ENCODE measurements at places on chromosomes 7 and 10.

DNA sequence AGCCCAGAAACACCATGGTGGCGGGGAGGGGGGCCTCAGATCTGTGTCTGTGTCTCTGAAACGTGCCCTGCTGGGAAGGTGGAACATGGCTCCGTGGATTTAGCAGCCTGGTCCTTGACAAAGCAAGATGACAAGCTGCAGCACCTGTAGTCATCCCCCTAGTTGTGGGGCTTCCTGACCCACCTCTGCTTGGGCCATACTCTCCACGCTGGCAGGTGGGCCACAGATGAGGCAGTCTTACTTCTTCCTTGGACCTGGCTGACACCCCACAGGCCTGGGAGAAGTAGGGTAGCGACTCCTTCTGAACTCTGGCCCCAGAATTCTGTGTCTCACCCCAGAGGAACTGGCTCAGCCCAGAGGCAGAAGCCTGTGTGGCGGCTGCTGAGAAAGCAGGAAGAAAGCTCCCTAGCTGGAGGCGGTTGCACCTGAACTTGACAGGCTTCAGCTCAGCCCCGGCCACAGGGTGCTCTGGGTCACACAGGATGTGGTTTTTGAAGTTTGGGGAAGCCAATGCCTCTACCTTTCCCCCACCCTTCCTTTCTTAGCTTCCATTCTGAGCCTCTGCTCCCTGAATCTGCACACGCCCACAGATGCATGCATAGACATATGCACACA lies 113.9 kb downstream of the ABLIM1 start:
- DNase-seq = no peak

- no peak for DNase-seq
These were observed 9.1 kb downstream of the TRIM56 start for GRCh38 chr7:101094376-101094775.

DNA sequence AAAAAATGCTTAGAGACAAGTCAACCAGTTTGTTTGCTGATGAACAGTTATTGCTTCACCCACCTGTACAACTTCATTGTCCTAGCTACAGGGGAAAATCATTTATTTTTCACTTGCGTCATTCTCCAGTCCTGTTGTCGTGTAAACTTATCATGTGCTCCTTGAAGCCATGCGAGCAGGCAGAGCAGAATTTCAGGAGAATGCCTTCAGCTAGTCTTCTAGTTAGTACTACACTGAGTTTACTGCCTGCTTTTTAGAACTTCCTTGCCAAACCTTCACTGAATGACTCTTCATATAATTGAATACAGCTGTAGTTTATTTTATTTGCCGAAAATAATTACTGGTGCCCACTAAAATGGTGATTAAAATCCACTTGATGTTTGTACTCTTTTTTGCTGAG lies 15.6 kb downstream of the RPA3 start:
- DNase-seq = no peak

GRCh38 chr7:18583305-18583704 lies 87.8 kb downstream of the HDAC9 start:
- no peak for DNase-seq

- no peak for DNase-seq
These were observed 1.9 kb upstream of the PAX4 start for GRCh38 chr7:127619681-127620405.

GRCh38 chr7:140624392-140625191 lies 16.0 kb downstream of the DENND2A start:
- peak; percentile 23 for DNase-seq

GRCh38 chr7:157547611-157548010 lies 210.8 kb downstream of the DNAJB6 start:
- DNase-seq = no peak

DNA sequence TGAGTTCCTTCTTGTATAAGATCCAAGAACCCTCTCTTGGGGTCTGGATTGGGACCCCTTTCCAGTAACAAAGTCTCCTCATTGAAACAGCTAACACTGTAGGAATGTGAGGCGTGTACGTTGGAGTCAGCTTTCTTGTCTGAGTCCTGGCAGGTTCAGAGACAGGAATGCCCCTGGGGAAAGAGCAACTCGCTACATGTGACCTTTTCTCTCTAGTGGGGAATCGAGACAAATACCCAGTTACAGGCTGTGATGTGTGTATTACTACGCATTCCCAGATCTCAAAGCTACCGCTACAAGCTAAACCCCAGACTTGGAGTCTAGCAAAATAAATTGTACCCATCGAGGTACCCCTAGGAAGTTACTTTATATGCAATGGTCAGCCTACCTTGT lies 85.6 kb upstream of the FRMD4A start:
- DNase-seq = no peak

- DNase-seq = no peak
These were observed 10.1 kb downstream of the FOXL3 start for GRCh38 chr7:300048-300447.

DNA sequence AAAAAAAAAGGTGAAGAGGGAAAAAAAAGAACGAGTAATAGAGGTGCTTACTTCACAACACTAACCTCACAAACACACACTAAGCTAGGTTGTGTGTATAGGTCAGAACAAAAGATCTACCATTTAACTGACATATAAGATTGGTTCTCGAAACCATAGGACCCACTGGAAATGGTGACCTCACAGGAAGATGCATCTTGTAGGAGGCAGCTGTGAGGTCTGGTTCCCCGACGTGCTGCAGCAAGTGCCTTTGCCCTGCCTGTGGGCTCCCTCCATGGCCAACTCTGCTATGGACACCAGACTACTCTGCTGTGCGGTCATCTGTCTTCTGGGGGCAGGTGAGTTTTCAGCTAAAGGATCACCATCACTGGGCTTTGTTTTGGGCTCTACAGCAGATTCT lies 133.8 kb upstream of the PRSS1 start:
- no peak for DNase-seq

DNA sequence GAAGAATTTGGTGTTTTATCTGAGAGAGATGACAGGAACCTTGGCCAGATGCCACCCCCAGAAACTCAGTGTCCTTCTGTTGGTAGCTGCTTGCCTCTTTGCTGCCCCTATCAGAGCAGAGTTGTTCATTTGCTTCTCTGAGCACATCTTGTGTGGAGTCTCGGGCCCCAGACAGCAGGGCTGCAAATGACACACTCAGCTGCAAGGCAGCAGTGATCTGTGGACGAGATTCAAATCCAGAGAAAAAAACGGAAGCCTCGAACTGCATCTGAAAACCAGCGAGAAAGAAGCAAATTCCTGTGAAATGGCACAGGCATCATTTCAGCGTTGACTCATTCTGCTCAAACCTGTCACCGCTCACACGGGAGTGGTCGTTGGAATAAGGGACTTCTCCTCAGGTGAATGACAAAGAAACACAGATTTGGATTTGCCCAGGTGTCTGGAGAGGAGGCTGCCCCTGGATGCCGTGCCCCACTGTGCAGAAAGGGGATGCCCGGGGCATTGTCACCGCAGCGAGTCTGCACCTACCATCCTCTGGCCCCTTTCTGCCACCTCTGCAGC lies 144.7 kb downstream of the PFKFB3 start:
- no peak for DNase-seq

GRCh38 chr10:106559442-106559841 lies 605.1 kb downstream of the SORCS1 start:
- no peak for DNase-seq

GRCh38 chr7:156458011-156458410 lies 182.6 kb upstream of the RNF32 start:
- DNase-seq = no peak

- peak; percentile 69 for DNase-seq
These were observed 6.0 kb downstream of the ASB4 start for GRCh38 chr7:95491634-95492314.

DNA sequence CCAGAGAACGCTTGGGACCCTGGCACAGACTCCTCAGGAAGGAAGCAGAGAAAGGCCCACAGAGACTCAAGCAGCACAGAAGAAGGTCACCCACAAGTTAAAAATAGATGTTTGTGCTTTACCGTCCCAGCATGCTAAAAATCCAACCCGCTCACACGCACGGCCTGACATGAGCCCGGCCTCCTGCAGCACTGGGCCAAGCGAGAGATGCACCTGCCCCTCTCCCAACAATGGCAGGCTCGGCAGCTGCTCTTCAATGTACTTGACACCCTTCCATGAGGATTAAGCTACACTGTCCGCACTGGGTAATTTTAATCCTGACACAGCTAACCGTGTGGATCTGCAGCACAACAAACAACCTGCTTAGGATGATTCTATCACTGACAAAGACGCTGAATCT lies 9.3 kb downstream of the DIP2C start:
- no peak for DNase-seq

GRCh38 chr10:118332948-118333710 lies 9.0 kb downstream of the FAM204A start:
- DNase-seq = peak; percentile 42

DNA sequence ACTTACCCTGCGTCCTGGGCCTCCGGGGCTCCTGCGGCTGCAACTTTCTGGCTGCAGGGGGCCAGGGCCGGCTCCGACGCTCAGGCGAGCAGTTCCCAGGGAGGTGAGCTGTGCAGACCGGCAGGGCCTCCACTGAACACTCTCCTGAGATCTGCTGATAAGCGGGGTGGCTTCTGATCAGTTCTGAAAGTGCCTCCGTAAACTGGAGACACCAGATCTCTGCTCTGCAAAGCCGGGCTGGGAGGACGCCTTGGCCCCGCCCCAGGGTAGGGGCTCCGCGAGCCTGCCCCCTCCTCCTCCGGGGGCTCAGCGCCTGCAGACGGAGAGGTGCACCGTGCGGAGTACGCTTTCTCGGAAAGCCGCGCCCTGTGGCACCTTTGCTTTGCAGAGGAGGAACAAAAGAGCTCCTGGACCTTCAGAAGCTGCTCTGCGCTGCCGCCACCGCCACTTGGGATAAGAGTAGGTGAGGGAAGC lies 141.3 kb upstream of the VKORC1L1 start:
- DNase-seq = peak; percentile 42

DNA sequence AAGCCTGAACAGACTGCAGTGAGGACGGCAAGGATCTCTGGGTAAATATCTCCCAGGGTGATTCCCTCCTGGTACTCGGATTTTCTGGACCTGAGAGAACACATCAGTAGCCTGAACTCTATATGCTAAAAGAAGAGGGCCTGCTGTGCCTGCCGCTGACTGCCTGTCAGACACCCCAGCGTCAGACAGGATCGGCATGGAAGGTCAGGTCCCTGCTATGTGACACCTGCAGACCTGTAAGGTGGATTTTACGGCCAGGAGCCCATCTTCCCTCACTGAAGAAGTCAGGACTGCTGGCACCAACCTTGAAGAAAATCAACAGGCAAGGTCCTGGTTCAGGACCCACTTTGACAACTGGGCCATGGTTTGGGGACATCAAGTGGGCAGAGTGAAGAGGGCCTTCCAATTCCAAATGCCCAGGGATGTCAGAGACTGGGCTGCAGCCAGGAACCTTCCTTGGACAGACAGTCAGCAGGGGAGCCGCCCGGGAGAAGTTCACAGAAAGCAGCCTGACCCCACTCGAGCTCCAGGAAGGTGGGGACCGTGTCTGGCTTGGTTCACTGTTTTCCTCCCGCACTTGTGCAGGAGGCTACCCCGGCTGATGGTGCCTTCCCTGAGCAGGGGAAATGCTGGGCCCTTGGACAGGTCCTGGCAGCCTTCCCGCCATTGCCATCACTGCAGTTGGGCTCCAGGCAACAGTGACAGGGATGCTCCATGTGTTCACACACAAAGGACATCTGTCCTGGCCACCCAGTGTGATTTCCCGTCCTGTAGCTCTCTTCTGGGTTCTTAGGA lies 91.8 kb upstream of the LANCL2 start:
- DNase-seq = no peak

GRCh38 chr10:43162604-43163003 lies 24.4 kb downstream of the CSGALNACT2 start:
- DNase-seq = no peak

- no peak for DNase-seq
These were observed 112.2 kb downstream of the CLEC2L start for GRCh38 chr7:139635526-139636302.

GRCh38 chr7:132551439-132551838 lies 24.8 kb downstream of the PLXNA4 start:
- no peak for DNase-seq

DNA sequence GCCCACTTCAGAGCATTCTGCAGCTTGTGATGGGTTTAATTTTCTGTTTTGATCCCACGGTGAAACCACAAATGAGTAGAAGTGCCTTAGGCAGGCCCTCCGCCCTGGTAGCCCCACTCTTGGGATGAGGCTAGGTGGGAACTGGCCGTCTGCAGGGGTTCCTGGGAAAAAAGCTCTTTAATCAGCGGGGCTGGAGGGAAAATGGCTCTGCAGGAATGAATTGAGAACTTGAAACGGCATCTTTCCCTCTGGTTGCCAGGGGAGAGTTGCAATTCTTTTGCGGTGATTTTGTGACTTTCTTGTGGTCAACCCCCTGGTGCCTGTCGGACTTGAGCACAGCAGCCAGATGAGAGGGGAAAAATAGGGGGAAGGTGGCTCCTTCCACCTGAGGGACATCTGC lies 32.7 kb downstream of the COL26A1 start:
- no peak for DNase-seq

GRCh38 chr7:73477376-73477775 lies 43.8 kb downstream of the FZD9 start:
- DNase-seq = no peak

DNA sequence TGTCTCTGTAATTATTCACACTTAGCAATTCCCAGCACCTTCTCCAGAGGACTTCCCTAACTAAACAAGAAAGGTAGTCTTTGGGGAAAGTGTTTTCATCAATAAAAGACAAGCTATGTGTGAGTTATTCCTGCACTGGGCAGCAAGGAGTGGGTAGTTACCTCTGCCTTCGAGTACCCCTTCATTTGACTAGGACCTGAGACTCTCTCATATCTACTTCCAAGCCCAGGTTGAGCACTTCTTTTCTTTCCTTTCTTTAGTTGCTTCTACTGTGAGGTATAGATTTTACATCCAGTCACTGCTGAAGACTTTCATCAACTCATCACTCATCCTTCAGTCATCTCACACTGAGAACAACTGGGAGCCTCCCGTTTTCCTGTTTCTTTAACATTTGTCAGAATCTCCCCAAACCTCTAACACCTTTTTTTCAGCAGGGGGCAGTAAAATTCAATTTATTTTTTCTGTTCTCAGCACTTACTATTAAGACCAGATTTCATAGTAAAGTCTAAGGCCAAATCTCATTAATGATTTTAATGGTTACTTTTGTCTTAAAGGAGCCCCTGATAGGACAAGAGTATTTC lies 80.1 kb upstream of the PRSS1 start:
- DNase-seq = no peak

DNA sequence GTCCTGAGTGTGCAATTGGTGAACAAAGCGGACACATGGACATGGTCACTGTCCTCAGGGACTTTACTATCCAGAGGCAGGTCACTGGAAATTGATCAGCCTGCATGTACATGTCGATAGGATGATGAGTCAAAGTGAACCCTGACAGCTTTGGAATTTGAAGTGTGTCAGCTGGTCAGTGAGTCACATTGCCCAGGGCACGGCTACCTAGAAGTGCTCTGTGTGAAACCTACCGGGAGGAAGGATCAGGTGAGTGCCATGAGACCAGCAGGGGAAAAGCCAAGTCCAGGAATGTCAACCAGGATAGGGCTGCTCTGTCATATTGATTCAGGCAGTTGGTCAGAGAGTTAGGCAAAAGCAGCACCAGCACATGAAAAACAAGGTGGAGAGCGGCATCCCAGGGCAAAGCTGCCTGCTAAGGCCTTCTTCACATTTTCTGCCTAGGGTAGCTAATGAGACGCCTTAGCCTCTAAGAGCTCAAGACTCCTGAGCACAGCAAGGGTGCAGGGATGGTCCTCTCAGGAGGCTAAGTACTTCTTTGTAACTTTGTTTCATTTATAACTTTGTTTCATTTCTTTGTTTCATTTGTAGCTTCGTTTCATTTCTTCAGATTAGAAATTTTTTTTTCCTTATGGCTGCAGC lies 19.4 kb upstream of the PDCD4 start:
- no peak for DNase-seq

GRCh38 chr7:21160401-21160800 lies 267.5 kb upstream of the SP4 start:
- DNase-seq = no peak

GRCh38 chr10:99534939-99535763 lies 2.4 kb downstream of the NKX2-3 start:
- DNase-seq = no peak
